ENCODE measurements at places on chromosomes 7 and 10.

DNA sequence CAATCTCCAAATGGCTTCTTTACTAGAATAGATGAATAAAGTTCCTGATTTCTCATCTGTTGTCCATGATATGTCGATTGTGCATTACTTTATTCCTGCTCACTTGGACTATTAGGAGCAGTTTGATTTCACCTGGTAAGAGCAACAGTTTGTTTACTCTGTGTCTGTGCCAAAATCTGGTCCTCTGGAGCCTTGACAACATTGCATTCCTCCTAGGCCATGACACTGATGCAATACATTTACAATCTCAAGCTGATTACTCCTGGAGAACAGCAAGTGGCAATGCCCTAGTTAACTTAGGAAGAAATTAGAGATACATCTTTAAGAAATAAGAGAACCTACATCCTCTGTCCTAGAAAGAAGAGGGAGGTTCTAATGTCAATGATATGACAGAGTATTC is 71.8 kb downstream of the SGCE start:
- no peak for DNase-seq

- DNase-seq = no peak
These were observed 22.4 kb downstream of the FBXW4 start for GRCh38 chr10:101672536-101672935.

- DNase-seq = no peak
These were observed 44.2 kb downstream of the ZNF438 start for GRCh38 chr10:30987463-30987862.

DNA sequence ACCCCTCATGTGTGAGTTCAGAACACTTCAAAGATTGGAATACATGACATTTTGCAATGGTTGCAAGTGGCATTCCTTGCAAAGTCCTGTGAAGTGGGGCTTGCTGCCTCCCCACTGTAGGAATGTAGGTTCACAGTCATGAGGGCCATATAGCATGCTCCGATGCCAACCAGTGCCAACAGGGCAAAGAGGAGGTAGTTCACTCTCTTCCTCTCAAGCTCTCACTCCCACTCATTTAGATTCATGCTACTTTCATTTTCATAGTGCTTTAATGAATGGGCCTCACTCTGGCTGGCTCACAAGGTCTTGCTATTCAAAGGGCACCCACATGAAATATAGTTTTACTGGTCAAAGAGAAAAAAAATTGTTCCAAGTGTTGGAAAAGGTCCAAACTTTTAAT is 169.9 kb upstream of the AOAH start:
- no peak for DNase-seq

DNA sequence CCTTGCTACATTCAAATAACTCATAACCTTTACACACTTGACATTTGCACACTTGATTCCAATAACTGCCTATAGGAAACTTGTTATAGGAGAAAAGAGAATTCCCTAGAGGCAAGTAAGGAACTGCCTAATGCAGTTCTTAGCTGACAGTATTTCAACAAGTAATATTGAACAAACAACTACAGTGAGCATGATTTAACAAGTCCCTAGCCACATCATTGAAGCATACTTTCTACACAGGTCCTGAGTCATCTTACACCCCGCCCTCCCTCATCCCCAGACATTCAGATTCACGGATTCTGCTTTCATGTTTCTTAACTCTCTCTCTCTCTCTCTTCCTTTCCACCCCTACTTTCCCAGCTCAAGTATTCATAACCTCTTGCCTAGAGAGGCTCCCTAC is 153.5 kb downstream of the LSM5 start:
- no peak for DNase-seq

- no peak for DNase-seq
These were observed 95.7 kb downstream of the ELAPOR2 start for GRCh38 chr7:86963599-86964230.

DNA sequence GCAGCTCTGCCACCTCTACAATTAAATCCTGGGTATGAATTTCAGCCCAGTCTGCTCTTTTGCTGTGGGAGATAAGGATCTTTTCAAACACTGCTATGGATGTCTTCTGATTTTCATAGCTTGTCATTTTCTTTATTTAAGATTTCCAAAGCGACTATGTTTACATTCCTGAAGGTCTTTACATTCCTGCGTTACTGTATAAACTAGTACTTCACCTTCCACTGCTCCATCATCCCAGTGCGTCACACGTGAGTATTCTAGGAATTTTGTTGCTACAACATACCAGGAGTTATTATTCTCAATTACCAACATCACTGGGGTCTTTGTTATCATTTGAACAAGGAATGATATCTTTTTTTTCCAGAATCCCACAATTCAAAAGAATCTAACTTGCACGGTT is 944.7 kb downstream of the SORCS3 start:
- no peak for DNase-seq

- DNase-seq = no peak
These were observed 33.9 kb downstream of the SLC26A5 start for GRCh38 chr7:103412151-103412550.

DNA sequence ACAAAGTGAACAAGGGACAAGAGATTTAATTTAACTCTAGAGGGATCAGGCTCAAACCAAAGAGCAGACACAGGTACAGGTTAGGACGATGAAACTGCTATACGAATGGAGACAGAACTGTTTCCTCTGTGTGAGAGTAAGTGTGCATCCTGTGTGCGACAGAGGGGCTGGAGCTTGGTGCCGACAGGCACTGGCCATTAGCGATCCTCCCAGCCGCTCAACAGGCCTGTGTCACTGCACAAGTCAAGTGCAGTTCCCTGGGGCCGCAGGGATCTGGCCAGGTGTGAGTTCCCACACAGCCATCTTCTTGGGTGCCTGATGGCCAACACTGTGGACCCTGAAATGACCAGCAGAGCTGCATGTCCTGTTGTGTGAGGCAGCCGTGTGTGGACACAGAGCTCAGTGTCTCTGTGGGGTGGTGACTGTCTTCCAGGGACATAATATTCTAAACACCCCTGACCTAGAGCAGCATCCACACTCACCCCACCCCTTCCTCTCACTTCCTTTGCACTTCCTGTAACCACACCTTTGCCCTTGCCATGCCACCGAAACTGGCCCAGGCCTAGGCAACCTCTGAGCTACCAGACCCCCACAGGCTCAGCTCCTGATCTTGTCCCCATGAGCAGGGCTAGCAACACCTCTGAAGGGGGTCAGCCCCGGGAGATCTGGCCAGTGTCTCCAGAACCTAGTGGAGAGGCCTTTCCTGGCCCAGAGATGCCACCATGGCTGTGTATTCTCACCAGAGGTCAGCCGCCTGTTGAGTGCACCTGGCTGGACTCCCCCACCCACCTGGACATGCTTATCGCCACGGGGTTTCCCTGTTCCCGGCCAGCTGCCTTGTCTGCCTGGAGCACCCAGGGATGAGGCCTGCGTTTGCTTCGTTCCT is 11.7 kb upstream of the TBRG4 start:
- DNase-seq = no peak

Measured in NCI-H2107 (cell line).